ENCODE measurements at places on chromosomes 11 and 22. TPM values are rescaled to one million over a fixed set of nuclear protein-coding genes. Genes with fewer than 3 reads are reported as not detected.

OR8H2 gene
- polyA plus RNA-seq: 0.08 TPM

GALNT18 gene
- 10.0 TPM for polyA plus RNA-seq

ARHGAP42 gene
- polyA plus RNA-seq: 25.6 TPM

CD248 gene
- polyA plus RNA-seq: 76.4 TPM

AIP gene
- polyA plus RNA-seq: 42.0 TPM

KCNJ1 gene
- polyA plus RNA-seq: 0.30 TPM

CECR2 gene
- 23.2 TPM for polyA plus RNA-seq

GPR83 gene
- 0.23 TPM for polyA plus RNA-seq

SEC14L6 gene
- polyA plus RNA-seq: 0.22 TPM

OR52K1 gene
- 0.18 TPM for polyA plus RNA-seq

MB gene
- polyA plus RNA-seq: 403 TPM

LRRC32 gene
- polyA plus RNA-seq: 25.4 TPM

DERL3 gene
- polyA plus RNA-seq: 0.66 TPM

OR10A2 gene
- 0.05 TPM for polyA plus RNA-seq

OR10D3 gene
- not detected for polyA plus RNA-seq

HEPHL1 gene
- polyA plus RNA-seq: 0.04 TPM

MMP27 gene
- not detected for polyA plus RNA-seq

OR10G8 gene
- polyA plus RNA-seq: not detected

ZP1 gene
- polyA plus RNA-seq: not detected

FADD gene
- polyA plus RNA-seq: 10.1 TPM

PAMR1 gene
- polyA plus RNA-seq: 12.1 TPM

GTSE1 gene
- 8.2 TPM for polyA plus RNA-seq

GAB4 gene
- polyA plus RNA-seq: not detected

FADS1 gene
- polyA plus RNA-seq: 16.6 TPM

EHF gene
- polyA plus RNA-seq: not detected

SRRD gene
- polyA plus RNA-seq: 24.1 TPM

GRIK4 gene
- 0.23 TPM for polyA plus RNA-seq

PIH1D2 gene
- 1.1 TPM for polyA plus RNA-seq

SPA17 gene
- polyA plus RNA-seq: 3.3 TPM

GLYATL2 gene
- 1.3 TPM for polyA plus RNA-seq

RHOD gene
- polyA plus RNA-seq: 18.5 TPM

Measured in forelimb muscle (tissue), 1 donor.